ENCODE measurements at places on chromosomes 1 and 21. TPM values are rescaled to one million over a fixed set of nuclear protein-coding genes. Genes with fewer than 3 reads are reported as not detected.

Gene ELF3
- 0.68 TPM for total RNA-seq

GRCh38 chr1:14362331-14362730, 236.2 kb upstream of the KAZN start:
- no peak for DNase-seq

Gene ZNF683
- not detected for total RNA-seq

- no peak for DNase-seq
Measured at GRCh38 chr1:172352435-172352834, 68.0 kb upstream of the C1orf105 start.

GRCh38 chr21:43597052-43597451, 62.2 kb downstream of the HSF2BP start:
- DNase-seq = peak; percentile 32

DNA sequence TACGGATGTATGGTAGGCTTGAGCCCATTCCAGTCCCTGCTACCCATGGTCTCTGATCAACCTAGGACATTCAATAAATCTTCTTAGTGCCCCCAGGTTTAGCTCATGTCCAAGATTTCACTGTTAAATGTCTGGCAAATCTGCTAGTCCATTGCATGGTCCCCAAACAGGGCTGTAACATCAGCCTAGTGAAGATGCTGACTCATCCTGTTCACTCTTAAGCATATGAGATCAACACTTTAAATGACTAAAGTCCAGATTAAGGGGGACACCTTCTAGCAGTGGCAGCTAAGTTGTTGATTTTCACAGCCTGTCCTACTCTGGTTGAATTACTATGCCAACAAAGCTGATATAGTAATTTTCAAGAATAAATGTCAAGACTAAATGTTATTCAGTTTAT, 46.5 kb upstream of the NUF2 start:
- DNase-seq = no peak

DNA sequence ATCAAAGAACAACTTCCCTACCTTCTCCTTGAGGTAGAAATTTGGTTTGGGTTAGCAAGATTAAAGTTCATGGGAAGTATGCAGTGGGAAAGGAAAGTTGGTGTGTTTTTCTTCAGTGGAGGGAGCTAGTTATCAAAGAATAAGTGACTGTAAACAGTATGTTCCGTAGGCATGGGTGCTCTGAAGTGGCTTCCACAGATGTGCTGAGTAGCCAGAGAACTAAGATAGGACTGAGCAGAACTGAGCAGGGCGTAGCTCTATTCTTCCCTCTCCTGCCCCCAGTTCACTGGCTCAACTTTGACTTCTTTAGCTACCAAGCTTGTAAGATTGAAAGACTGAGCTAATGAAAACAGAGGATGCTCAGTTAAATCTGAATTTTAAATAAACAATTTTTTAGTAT, 3.4 kb downstream of the ADCY10 start:
- no peak for DNase-seq

DNA sequence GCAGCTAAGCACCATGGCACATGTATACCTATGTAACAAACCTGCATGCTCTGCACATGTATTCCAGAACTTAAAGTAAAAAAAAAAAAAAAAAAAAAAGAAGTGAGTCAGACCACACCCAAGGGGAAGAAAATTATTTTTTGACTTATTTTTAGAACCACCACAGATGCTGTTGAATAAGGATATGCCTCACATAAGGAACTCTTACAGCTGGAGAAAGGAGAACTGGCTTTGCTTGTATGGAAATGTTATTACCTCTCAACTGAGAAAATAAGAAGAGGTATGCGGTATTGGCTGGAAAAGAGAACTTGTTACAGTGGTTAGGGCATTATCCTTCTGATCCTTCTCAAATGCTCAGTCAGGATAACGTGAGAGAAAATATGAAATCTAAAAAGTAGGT, 27.5 kb upstream of the FCER1A start:
- DNase-seq = no peak

DNA sequence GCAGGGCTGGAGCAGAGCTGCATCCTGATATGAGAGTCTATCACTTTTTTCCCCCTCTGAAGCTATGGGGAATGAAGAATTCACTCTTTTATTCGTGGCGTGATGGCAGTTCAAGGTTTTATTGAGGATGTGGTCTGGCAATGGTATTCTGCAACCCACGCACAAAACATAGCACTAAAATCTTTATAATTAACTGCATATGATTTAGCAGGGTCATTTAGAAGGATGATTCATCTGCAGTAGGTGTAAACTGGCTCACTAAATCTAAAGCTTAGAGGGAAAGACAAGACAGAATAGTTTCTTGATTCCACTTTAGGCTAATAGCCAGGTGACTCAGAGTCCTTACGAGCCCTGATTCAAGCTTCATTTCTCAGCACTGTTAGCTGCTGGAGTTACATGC, 25.0 kb upstream of the CHRM3 start:
- DNase-seq = no peak

DNA sequence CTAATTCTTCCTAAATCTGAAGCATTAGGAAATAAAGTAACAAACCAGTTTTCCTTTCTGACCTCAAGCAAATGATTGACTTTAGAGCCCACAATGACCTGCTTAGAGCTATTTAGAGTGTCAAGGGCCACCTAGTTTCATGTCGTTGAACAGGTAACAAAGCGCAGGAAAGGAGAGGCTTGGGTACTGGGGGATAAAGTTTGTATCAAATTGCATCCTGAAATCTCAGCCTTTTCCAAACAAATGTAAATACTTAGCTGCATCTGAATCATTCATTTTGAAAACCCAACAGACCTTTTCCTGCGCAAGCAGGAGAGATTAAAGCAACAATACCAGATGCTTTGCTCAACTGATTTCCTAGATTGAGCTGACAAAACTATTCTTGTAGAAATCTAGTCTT, 121.2 kb downstream of the NRIP1 start:
- no peak for DNase-seq

DNA sequence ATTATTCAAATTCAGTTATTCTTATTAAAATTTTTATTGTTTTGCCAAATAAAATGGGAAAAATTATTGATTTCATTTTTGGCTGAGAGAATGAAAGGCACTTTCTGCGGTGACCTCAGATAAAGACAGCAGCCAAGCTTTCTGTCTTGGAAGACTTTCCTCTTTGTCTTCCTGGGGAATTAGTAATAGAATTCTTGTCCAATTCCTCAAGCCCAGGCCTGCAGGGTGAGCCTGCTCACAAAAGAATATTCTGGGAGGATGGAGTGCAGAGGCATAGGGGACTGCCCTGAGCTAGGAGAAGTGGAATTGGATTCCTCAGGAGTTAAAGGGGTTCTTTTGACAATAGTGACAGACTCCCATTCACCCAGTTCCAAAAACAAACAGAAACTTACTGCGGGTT, 614.5 kb upstream of the ADGRL2 start:
- DNase-seq = no peak

Gene AMPD1
- not detected for total RNA-seq

DNA sequence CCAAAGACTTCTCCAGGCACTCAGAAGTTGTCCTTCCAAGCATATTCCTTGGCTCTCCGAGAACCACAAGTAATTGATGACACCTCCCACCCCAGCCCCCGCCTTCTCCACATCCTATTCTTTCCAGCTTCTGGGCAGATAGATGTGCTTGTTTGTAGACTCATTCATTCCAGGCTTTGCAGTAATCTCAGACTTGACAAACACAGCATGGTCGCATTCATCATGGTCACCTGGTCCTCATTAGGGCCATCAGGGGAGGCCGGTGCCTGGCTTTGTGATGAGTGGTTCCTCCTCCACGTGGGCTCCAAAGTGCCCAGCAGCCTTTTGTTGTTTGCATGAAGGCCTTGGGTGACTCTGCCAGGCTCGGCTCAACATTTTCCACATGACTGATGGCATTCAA, 28.5 kb upstream of the KCNE2 start:
- no peak for DNase-seq

GRCh38 chr1:214008791-214009422, 21.1 kb downstream of the PROX1 start:
- DNase-seq = no peak

Gene OR2M3
- not detected for total RNA-seq

- peak; percentile 5 for DNase-seq
Measured at GRCh38 chr1:163706915-163707314, 385.2 kb downstream of the NUF2 start.

DNA sequence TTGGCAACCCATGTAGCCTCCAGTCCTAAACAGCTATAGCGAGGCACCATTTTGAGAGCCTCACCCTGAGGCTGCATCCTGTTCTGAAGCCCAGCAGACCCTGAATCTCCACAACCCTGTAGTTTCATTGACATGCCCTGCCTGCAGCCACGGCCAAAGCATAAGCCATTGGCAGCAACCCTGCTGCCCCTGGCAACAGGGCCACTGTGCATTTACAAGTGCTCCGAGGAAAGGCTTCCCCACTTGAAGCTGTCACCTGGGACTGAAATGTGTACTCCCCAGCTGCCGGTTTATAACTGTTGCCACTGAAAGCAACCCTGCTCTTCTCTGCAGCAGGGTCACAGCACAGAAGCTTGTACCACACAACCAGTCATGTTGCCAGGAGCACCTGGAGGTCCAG, 124.2 kb upstream of the OLFM3 start:
- no peak for DNase-seq

DNA sequence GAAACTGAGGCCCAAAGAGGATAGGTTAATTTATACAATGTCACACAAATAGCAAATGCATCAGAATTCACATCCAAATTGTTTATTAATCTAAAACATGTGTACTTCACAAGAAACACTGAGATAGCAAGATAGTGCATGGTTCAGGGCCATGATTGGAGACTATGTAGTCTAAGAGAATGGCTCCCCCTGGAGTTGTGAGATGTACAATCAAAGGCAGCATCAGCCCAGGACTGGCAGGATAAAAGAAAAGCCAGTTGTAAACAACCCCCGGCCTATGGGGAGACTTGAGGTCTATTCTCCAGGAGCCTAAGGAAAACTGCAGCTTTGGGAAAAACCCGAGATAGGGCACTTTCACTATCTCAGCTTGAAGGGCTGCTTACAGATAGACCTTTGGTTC, 511.0 kb downstream of the OMA1 start:
- DNase-seq = no peak

Gene CD84
- not detected for total RNA-seq

- DNase-seq = no peak
Measured at GRCh38 chr21:30426731-30427130, 1.0 kb upstream of the KRTAP13-3 start.

- peak; percentile 64 for DNase-seq
Measured at GRCh38 chr1:93552741-93553455, 105.0 kb downstream of the FNBP1L start.

DNA sequence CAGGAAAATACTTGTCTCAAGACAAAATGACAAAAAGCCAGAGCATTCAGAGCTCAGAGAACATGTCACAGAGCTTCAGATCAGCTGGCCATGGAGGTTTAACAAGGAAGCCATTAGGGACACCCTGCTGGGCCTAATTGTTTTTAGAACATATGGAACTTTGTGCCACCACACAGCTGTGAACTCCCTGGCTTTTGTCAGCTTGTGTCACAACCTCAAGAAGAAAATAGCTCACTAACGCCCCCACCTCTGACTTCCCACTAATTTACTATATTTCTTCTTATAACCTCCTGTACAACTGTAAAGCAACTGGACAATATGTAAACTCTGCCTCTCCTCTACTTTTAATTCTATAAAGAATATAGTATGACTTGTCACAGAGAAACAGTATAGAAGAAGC, 21.0 kb upstream of the TDRD10 start:
- DNase-seq = no peak

- peak; percentile 58 for DNase-seq
Measured at GRCh38 chr1:84382127-84382526, 16.2 kb upstream of the DNASE2B start.

DNA sequence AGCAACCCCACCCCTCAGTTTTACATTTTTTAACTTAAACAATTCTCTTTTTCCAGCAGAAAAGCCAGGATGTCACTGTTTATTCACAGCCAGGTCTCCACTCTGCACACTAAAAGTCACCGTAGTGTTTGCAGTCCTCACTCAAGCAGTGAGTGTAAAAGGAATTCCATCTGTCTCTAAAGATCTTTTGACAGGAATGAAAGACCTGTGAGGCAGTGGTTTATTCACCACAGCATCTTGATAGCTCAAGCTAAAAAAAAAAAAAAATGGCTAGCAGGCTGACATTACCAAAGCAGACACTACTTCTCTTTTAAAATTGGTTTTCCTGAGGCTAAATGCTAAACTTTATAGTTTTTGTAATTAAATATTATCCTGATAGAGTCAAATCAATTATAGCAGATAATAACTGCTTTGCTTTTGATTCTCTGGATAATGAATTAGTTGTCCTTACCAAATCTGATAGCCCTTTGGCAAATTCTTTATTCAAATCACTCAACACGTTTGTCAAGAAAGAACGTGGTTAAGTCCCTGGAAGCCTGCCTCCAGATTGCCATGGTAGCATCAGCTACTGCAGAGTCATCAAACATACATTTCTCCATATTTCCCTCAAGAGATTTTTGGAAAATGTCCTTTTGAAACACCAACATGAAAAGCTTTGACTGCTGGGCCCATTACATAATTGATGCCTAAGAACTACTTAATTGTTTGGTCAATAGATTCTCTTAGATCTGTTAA, 22.2 kb upstream of the SLC5A9 start:
- DNase-seq = no peak

- no peak for DNase-seq
Measured at GRCh38 chr1:2535455-2535854, 5.4 kb upstream of the HES5 start.

Measured in dermis blood vessel endothelial cell (primary cell).